ENCODE measurements at places on chromosomes 4 and X.

GRCh38 chrX:45309096-45309495 lies 108.4 kb upstream of the DIPK2B start:
- DNase-seq, result no peak

DNA sequence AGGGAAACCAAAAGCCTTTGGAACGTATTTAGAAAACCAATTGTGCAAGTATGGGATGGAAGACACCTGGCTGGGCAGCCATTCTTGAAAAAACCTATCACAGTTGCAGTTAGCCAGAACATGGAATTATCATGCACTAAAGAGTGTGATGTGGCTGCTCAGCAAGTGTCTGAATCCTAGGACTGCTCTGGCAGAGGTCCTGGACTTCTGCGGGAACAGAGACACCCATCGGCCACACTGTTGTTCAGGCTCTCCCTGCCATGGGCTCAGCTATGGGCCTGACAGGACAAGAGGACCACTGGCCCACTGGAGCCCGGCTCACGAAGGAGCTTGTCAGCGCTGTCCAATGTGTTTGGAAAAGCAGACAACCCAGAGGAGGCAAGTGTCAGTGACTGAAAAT lies 115.7 kb upstream of the GPC4 start:
- no peak for DNase-seq

GRCh38 chrX:8711401-8711800 lies 20.5 kb downstream of the ANOS1 start:
- DNase-seq, result no peak

- DNase-seq, result no peak
Observed at GRCh38 chr4:66219401-66219800, 549.1 kb upstream of the EPHA5 start.

- DNase-seq, result no peak
Observed at GRCh38 chrX:38939067-38939466, 137.8 kb downstream of the MID1IP1 start.

DNA sequence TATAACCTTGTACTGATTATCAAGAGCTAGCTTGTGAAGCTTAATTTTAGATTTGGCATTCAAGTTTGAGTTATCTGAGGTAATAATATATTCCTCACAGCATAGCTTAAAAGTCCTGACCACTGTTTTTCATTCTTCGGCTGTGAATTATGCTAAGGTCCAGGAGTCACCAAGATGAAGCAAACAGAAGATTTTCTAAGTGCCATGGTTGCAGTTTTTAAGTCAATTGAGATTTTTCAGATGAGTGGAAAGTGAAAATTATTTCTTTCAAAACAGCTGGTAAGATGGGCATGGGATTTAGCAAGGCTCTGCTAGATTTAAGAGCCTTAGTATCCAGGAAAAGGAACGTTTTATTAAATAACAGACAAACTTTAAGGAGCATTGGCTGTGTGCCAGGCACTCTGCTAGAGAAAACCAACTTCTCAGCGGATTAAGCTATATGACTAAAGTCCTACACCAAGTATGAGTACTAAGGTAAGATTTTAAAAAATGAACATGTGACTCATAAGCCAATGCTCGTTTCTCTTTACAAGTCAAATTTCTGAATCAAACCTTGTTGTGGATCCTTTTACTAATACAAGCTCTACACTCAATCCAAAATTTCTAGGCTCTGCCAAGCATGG lies 149.9 kb upstream of the IL15 start:
- no peak for DNase-seq

DNA sequence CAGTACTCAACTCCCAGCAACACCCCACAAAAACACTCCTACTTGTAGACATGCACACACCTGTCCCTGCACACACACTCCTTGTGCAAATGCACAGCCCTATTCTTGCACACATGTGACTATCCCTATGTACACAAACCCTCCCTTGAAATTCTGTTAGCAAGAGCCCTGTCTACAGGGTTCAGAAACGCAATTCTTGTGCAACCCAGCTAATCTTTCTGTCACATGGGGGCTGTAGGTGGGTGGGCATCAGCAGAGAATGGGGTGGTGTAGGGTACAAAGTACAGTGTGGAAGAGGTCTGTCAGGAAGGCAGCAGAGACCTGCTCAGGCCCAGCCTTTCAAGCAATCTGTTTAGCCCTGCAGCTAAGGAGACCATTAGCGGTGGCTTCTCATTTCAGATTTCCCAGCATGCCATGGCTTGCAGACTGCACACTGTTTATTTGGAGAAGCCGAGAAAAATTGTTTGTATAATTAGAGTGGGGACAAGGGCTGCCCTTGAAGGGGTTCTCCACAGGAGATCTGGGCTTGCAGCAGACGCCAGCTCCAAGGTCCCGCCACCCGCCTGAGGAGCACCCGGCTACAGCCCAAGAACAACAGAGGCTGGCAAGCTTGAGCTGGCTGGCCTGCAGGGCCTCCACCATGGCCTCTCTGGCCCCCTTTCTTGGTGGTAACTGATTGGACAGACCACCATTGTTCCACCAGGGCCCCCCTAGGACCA lies 144.0 kb upstream of the PJA1 start:
- DNase-seq, result no peak

- DNase-seq, result no peak
Observed at GRCh38 chr4:48193096-48193836, 59.2 kb upstream of the TXK start.

DNA sequence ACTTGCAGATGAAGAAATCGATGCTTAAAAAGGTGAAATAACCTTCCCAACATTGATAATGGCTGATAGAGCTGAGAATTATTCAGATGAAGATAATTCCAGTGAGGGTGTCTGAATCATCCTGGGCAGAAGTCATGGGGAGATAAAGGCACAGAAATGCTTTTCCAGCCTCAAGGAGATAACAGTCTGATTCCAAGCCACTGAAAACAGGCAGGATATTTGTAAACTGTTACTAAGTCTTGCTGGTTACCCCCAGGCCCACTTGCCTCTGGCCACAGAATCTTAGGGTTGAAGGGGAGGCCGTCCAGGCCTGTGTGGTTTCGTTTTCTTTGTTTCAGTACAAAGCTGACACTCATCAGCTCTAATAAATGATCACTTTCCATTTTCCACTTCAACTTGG lies 158.5 kb downstream of the SH3KBP1 start:
- DNase-seq, result no peak

GRCh38 chr4:113831457-113831856 lies 69.9 kb upstream of the CAMK2D start:
- DNase-seq, result no peak

DNA sequence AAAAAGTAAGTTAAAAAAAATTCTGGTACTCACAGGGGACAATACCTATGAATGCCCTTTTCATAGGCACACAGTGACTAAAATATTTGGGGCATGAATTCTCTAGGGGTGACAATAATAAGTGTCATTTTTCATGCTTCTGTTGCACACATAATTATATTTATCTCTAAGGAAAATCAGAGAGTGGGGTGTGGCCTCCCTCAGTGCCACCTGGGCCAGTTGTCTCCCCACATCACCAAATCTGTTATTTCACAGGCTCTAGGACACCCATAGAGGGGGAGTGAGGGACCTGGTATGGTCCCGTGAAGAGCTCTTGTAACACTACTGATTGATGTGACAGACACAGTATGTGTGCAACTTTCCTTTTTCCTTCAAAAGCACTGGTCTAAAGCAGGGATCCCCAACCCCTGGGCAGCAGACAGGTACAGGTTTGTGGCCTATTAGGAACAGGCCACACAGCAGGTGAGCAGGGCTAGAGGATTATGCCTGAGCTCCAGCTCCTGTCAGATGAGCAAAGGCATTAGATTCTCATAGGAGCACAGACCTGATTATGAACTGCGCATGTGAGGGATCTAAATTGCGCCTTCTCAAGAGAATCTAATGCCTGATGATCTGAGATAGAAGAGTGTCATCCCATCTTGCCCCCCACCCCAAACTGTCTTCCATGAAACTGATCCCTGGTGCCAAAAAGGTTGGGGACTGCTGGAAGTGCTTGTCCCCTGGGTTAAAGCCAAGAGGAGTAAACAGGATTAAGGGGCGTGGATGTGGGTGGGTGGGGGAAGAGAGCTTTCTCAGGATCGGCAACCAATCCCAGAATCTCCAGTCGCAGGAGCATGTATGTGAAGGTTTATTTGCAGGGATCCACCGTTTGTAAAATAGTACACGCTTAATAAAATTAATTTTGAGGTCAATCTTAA lies 856 bp downstream of the SLC9B1 start:
- peak; percentile 56 for DNase-seq

- DNase-seq, result peak; percentile 32
Observed at GRCh38 chr4:930827-931193, 1.3 kb downstream of the GAK start.

GRCh38 chr4:70927502-70928137 lies 25.5 kb downstream of the MOB1B start:
- no peak for DNase-seq

DNA sequence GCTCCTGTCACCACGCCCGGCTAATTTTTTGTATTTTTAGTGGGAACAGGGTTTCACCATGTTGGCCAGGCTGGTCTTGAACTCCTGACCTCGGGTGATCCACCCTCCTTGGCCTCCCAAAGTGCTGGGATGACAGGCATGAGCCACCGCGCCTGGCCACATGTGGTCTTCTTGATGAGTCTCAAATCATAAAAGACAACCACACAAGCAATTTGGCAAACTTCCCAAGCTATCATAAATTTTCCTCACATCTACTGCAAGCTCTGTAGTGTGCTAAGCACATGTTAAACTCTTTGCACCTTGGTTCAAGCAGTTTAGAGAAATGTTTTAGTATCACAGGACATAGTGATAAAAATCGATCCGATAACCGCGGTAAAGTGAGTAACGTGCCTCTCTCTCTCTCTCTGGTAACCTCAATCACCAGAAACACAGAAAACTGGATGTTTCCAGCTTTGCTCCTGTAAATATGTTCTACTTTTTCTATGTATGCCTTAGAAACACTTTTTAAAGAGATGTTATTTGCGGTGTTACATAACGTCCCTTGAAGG lies 256.8 kb downstream of the DHRSX start:
- DNase-seq, result no peak

GRCh38 chr4:84677995-84678394 lies 95.1 kb downstream of the CDS1 start:
- no peak for DNase-seq

DNA sequence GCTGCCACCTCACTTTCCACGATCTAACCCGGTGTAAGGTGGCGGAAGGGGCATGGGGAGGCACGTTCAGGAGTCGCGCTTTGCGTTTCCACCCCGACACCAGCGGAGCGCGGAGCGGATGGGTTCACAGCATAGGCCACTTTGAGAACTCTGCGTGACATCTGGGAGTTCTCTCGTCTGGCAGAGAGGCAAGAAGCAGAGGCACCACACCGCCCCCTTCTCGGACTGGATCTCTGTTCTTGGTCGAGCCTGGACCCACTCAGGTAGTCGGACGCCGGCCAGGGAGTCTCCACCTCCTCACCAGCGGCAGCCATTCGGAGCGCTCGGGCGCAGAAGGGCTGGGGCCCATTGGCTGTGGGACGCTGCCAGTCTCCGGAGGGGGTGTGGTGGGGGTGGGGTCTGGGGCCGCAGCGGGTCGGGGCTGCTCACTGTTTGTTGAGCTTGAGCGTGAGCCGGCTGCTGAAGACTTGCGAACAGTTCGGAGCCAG lies at the start of gene DACH2:
Gene DACH2 (plus strand): TSS at position 428 of the 488 bp plus-strand sequence.
- DNase-seq, result peak; percentile 84

DNA sequence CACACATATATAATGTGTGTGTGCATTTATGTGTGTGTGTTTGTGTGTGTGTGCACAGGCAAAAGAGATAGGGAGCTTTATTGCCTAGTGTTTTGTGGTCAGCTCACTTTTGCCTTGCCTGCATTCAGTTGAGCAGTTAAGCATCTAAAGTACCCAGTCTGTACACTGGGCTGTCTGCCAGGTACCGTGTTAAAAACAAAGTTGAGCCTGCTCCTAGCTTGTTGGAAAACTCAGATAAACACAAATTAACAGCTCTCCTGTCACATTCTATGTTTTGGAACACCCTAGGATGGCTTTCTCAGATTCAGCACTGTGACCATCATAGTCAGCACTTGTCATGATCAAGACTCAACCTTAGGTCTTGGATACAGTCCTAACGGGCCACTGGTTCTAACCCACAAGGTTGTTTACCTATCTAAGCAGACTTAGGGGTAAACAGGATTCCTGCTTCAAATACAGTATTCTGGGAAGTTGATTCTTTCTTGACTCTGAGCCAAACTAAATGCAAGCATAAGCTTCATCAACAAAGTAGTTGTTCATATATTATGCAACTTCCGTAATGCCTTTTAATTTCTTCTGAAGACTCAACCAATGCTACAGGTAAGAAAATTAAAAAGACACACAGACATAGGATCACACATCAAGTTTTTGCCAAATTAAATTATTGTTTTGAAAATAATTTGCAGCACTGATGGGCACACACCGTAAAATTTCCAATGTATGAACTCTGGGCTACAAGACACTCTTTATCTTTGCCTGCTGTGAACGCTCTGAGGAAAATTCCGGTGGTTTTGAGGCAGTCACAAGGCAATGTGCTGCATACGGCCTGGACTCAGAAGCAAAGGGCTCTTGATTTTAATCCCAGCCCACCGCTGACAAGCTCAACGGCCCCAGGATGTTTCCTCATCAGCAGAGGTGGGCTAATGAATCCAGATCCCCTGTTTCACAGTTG lies 11.3 kb upstream of the CD99 start:
- DNase-seq, result no peak

GRCh38 chr4:61533140-61533539 lies 333.0 kb downstream of the ADGRL3 start:
- DNase-seq, result no peak

DNA sequence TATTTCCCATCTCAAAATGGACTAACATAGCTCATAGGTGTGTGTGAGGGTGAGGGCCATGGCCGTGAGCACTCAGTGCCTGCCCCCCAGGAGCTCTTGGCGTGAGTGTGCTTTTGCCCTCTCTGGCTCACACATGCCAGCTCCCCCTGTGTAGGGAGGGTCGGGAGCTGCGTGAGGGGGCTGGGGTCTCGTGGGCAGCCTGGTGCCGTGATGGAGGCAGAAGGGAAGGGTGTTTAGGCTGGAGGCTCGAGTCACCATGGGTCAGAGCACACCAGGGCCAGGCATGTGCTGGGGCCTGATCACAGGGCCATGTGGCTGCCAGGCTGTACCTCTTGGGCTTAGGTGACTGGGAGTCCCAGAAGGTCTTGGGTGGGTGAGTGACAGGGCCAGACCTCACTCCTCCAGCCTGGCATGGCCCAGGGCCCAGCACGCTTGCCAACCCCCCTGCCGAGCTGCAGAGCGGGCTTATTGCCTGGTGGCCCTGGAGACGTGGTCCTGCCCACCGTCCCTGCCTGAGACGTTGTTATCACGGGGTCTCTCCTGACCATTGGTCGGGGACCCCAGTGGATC lies 44.0 kb downstream of the ADRA2C start:
- DNase-seq, result no peak

DNA sequence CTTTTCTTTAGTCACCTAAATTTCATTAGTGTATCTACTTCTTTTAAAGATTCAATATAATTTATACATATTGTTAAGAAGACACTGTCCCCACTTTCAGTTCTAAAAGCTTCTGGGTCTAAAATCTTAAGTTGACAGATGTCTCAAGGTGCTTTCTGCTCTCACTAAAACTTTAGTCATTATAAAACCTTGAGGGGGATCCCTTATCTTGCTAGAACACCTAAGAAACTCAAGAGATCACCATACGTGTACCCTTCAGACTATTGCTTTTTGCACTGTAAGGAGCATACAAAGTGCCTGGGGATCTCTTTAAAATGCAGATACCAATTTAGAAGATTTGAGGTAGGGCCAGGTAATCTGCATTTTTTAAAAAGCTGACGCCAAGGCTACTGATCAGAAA lies 30.1 kb downstream of the CYBB start:
- no peak for DNase-seq

Measured in right forelimb (tissue), 1 donor.